ENCODE measurements at places on chromosomes 11 and 22. TPM values are rescaled to one million over a fixed set of nuclear protein-coding genes. Genes with fewer than 3 reads are reported as not detected.

GRCh38 chr11:9528573-9529333 lies 44.7 kb upstream of the WEE1 start:
- no peak for DNase-seq

GRCh38 chr11:128506999-128507611 lies 80.3 kb downstream of the ETS1 start:
- peak; percentile 77 for DNase-seq

GRCh38 chr11:47986742-47987141 lies 6.4 kb downstream of the PTPRJ start:
- no peak for DNase-seq

DNA sequence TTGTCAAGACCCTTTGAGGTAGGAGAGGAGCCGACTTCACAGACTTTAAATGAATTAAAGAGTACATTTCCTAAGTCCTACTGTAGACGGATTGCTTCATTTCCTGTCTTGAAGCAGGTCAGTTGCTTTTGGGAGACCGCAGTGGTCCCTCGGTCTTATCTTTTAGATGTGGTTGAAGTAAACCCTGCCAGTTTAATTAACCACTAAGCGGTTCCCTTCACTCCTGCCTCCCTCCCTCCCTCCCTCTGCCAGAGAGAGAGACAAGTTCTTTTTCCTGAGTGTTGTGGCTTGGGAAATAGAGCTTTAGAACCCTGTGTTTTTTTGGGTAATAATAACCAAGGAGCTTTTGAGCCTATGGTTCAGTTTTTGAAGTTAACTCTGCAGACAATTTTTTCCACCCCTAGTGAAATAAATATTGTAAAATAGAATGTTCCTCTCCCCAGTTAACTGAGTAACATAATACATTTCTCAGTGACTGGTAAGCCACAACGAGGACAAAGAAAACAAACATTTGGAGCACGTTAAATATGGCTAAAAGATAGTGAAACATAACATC lies 147.5 kb downstream of the LDLRAD3 start:
- DNase-seq: no peak

Gene CLNS1A
- total RNA-seq: 186 TPM

DNA sequence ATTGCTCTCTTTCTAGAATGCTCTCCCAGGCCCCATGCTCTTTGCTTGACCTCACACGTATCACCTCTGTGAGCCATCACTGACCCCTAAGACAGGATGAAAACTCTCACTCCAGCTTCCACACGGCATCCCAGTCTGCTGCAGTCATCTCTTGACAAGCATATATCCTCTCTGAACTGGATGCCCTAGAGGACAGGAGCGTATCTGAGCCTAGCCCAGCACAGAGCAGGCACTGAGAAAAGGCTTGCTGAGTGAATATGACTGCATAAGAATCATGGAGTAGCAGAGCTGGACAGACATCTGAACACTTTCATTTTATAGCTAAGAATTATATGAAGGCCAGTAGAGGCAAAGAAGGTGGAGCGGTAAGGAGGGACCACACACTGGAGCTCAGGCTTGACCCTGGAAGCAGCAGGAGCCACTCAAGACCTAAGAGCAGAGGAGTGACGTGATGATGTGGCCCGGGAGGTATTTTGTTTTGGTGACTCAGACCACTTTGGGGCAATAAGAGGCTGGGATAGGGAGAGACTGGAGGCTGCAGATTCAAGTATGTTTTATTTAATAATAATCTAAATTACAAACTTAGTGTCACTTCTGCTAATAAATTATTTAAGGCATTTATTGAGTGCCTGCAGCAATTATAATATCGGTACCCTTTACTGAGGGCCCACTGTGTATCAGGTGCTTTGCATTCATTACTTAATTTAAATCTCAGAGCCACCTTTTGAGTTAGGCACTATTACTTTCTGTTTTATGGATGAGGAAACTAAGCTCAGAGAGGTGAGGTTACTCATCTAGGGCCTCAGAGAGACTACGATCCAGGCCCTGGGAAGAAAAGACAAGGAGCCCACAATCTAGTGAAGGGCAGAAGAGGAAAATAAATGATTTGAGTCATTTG lies 42.6 kb downstream of the MAP6 start:
- DNase-seq: no peak

GRCh38 chr11:60739114-60739513 lies 14.6 kb downstream of the MS4A18 start:
- no peak for DNase-seq

DNA sequence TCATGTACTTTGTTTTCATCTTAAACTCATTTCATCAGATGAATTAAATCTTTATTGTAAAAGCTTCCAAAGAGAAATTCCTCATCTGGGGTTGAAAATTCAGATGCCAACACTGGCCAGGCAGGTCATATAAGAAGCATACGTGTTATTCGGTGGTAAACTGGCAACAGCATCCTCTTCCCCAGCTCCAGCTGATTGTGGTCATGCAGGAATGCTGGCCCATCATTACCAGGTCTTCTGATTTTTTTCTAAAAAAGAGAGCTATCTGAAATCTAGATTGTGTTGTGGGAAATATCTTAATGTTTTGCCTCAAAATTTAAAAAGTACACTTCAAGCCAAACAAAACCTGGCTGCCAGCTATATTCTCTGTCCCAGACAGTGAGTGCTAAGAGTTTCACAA lies 53.6 kb downstream of the ARFGAP2 start:
- no peak for DNase-seq

DNA sequence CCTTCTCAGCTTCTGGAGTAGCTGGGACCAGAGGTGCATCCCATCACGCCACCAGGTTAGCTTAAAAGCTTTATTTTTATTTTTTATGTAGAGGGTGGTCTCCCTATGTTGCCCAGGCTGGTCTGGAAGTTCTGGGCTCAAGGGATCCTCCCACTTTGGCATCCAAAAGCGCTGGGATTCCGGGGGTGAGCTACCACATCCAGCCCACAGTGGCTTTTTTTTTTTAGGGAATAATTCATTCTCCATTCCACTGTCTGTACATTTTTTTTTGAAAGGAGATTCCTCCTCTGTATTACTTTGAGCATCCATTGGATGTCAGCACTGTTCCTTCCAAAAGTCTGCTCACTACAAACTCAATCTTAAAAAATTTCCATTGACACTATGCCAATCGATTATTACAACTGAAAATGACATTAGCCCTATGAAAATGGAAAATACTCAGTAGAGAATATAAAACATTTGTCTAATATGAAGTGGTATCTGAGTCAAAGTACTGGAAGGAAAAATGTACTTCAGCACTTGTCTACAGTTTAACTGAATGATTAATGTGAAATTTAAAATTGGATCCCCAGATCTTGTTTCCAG lies 1.3 kb upstream of the LPXN start:
- no peak for DNase-seq

Gene TEX54
- total RNA-seq: not detected

Gene ELMOD1
- not detected for total RNA-seq

DNA sequence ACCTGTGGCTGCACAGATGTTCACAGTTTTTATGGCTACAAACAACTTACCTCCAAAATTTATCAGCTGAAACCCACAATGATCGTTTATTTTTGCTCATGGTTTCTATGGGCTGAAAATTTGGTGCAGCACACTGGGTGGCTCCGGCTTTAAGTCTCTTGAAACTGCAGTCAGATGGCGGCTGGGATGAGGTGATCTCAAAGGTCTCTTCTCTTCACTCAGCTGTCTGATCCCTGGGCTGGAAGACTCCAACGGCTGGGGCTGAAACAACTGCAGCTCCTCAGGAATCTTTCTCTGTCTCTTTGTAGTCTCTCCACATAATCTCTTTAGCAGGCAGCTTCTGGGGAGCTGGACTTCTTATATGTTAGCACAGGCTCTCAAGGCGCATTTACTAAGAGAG lies 117.3 kb upstream of the FAT3 start:
- DNase-seq: no peak

- no peak for DNase-seq
Observed at GRCh38 chr11:73221451-73221850, 3.4 kb downstream of the P2RY2 start.

Gene LRRC10B
- not detected for total RNA-seq
